ELF-1 (cell line): ENCODE measurements at places on chromosomes 2 and 18.

DNA sequence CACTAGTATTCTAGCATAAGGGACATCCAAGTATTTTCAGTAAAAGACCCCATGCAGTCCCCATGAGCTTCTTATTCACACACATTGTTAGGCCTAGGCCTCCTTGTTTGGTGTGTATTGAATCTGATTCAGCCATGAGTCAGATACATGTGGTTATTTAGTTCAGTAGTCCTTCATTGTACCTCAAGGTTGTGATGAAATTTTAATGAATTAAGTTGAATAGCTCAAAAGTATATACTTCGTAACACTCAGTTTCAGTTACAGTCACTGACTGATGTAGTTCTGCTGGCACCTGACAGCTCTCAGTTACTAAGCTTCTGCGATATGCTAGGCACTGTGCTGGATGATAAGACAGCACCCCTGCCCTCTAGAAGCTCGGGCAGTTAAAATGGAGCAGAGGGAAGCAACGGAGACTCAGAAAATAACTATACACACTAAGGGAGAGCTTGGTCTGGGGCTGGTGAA is 86.4 kb downstream of the XRCC5 start:
- DNase-seq: no peak

DNA sequence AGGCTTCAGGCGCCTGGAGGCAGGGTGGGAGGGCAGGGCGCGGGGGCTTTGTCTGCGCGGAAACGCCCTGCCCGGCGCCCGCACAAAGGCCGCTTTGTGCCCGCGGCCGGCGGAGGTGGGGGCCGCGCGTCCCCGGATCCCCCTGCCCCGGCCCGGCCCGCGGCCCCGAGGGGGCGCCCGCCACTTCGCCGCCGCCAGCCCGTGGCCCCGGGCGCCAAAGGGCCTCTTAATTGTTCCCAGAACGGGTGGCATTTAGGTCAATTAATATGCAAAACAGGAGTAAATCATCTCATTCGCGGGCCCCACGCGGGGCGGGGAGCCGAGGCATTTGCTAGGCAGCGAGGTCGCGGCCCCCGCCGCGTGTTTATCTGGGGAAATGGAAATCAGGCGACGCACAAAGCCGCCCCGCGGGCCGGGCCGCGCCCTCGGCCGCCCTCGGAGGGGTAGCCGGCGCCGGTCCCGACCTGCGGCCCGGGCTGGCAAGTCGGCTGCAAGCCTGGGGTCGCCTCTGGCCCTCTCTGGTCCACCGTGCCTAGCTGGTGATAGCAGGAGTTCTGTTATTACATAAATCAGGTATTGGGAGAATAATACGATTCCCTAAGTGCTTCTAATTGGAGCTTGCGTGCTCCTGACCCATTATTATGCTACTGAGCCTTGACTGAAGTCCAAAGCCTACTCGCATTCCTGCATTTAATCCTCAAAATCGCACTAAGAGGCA is 148.2 kb upstream of the GLI2 start:
- peak; percentile 47 for DNase-seq

DNA sequence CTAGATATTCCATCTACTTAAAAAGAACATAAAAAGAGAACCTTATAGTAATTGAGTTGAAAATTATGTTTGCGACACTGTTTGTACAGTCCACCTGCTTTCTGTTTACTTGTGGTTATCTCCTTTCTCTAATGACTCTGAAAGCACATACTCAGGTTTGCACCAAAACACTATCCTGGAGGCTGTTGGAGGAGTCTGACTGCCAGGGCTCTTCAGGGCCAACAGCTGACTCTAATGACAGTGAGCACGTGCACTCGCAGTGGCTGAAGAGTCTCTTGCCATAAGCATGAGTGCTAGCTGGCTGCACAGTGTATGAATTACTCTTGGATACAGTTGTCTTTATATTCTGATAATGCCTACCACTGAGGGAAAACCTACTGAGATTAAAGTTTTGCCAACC is 16.7 kb upstream of the GLS start:
- DNase-seq: no peak

DNA sequence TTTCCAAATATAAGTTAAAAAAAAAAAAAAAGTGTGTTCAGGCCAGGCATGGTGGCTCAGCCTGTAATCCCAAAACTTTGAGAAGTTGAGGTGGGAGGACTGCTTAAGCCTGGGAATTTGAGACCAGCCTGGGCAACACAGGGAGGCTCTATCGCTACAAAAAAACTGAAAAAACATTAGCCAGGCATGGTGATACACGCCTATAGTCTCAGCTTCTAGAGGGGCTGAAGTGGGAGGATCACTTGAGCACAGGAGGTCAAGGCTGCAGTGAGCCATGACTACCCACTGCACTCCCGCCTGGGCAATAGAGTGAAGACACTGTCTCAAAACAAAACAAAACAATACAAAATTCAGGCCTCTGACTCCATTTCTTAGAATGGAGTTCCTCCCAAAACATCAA is 9.2 kb downstream of the USP37 start:
- no peak for DNase-seq

GRCh38 chr2:11393711-11394236 is 49.3 kb upstream of the ROCK2 start:
- peak; percentile 52 for DNase-seq

GRCh38 chr2:159595410-159596046 is 20.8 kb downstream of the BAZ2B start:
- no peak for DNase-seq

DNA sequence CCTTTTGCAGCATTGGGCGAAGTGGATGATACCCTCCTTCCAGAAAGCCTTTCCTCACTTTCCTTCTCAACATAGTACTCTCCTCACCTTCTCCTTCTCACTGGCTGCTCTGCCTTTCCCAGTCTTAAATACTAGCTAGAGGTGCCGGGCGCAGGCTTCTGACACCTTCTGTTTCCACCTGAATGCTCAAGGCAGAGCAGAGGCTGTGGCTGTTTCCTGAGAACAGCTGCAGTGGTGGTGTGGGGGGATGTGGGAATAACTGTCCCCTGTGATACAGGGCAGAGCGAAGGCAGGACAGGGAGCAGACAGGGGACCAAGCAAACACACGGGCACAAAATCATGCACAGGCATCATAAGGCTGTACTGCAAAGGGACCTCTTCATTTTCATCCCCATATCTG is 303.1 kb downstream of the SS18 start:
- no peak for DNase-seq

DNA sequence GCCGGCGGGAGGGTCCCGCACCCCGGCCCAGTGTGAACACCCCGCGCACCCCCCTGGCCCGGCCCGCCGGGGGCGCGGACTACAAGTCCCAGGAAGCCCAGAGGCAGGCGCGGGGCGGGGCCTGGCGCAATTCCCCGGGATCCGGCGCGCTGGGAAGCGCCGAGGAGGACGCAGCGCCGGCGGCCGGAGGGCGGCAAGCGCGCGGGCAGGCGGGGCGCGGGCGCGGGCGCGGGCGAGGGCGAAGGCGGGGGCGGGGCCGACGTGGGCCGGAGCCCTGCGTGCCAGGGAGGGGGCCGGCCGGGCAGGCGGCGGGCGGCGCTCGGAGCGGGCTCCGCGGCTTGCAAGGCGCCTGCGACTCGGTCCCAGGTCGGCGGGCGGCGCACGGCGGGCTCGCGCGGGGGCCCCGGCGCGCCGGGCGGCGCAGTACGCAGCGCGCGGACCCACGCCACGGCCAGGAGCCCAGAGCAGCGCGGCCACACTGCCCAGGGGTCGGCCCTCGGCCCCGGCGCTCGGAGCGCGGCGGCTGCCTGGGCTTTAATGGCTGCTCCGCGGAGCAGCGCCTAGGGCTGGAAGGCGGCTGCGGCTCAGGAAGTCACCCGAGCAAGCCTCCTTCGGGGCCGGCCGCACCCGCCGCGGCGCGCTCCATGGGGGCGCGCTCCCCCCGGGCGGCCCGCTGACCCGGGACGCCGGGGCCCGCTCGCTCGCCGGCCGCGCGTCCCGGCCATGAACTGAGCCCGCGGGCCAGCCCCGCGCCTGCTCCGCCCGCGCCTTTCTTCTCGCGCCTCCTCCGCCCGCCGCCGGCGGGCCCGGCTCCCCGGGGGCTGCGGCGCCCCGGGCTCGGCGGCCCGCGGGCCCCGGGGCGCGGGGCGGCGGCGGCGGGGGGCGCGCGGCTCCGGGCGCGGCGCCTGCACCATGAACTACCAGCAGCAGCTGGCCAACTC is at the start of gene AGAP1:
Gene AGAP1 (plus strand): TSS at position 269 of the 941 bp plus-strand sequence.
- DNase-seq: peak; percentile 78

GRCh38 chr2:195664528-195664927 is 7.5 kb downstream of the SLC39A10 start:
- DNase-seq: no peak

DNA sequence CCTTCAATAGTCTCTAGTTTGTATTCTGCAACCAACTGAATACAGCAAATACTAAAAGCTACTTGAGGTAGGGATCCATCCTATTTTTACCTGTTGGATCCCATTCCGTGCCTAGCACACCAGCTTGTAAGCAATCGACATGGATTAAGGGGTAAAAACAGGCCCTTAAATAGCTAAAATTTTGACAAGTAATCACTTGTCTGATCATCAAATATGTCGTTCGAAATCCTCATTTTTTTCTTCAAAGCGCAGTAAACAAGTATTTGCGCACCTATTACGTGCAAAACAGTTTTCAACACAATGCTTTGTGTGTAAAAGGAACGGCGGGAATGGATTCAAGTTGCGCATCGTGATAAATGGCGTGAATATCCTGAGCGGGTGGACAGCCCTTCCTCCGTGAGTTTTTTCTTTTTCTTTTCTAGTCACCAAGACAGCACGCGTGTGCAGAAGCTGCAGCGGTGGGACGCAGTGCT is 1.4 kb upstream of the ACVR2A start:
- no peak for DNase-seq

DNA sequence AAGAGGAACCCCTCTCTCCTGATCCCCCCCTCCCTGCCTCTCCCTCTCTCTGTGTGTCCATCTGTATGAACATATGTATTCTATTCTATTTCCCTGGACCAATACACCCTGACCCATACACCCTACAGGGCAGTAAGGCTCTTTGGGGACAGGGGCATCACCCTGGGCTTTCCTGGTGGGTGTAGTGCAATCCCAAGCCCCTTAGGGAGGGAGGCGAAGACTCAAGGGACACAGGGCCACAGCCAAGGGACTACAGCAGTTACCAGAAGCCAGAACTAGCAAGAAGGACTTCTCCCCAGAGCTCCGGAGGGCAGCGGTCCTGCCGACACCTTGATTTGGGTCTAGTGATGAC is 214.2 kb upstream of the RAB6C start:
- no peak for DNase-seq

DNA sequence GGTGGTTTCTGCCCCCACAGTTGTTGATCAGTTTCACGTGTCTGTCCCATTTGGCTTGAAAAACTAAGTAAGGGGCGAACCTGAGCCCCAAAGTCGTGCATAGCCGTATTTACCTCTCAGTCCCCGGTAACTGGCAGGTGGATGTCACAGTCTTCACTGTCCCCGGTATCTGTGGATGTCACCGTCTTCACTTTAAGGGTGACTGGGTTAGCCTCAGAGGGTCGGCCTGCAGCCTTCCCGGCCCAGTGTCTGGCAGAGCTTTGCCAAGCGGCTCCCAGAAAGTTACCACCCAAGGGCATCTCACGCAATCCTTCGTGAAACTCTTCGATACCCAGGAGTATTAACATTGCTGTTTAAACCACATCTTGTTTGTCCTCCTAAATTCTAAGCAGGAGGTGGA is 125.3 kb upstream of the CTDP1 start:
- DNase-seq: no peak

DNA sequence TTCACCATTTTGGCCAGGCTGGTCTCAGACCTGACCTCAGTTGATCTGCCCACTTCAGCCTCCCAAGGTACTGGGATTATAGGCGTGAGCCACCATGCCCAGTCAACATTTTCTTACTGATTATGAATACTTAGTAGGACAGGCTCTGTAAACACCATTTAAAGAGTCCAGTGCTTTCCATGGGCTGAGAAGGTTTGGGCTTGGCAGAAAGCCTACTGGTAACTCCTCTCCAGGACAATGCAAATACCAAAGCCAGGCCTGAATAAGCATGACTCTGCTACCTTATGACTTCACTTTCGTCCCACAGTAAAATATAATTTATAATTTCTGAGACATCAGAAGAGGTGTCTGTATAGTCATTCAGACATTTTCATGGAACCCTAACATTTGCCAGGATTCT is 60.2 kb upstream of the FAM117B start:
- DNase-seq: no peak

DNA sequence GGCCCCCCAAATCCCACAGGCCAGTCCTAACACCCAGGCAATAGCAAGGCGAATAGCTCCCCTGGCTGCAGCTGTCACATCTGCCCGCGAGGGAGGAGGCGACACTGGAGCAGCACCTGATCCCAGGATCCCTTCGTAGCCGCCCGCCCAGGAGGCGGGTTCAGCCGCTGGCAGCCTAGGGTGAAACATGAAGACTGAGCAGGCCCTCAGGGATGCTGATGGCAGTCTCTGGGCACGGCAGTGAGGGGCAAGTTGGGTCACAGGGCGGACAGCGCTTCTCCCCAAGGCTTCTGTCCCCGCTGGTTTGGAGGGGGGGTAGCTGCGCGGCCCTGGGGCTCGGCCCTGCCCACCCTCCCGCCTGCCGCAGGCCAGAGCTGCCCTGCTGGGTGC is 1.9 kb downstream of the DNMT3A start:
- DNase-seq: peak; percentile 50

DNA sequence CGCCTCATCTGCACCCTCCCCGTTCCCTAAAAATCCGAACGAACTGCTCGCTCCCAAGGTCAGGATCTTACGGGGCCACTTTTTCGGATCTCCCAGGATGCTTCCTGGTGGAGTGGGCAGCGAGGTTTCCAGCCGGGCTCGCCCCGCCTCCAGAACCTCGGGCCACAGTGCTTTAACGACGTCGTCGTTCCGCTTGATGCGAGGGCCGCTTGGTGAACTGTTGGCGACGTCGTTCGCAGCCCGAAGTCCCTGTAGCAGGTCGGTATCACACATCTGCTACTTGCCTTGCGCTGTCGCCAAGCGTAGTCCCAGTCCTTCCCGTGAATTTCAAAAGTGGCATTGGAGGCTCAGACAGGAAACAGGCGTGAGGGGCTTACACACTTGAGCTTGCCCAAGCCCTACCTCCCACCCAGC is 15.3 kb downstream of the EVX2 start:
- peak; percentile 28 for DNase-seq

GRCh38 chr2:212076456-212076855 is 462.1 kb downstream of the ERBB4 start:
- DNase-seq: no peak

- no peak for DNase-seq
These were observed 16.5 kb downstream of the DYNC1I2 start for GRCh38 chr2:171703574-171704347.

GRCh38 chr18:21489119-21489750 is 111.3 kb downstream of the ESCO1 start:
- DNase-seq: peak; percentile 63

GRCh38 chr2:85748039-85748734 is 5.6 kb upstream of the ATOH8 start:
- DNase-seq: no peak

GRCh38 chr2:129689653-129690448 is 289.6 kb upstream of the RAB6C start:
- no peak for DNase-seq

DNA sequence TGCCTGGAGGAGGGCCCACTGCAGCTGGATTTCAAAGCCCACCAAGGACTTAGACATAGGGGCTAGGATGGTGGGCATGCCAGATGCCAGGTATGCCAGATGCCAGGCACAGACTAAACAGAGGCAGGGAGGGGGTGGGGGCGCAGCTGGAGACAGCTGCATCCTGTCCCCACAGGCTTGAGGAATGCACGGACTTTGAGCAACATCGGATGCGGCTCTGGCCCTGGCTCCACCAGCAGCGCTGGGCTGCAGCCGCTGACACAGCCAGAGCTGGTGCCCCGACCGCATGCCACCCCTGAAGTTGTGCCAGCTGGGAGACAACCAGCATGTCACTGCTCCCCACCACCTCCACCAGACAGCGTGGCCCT is 39.5 kb downstream of the AQP12A start:
- no peak for DNase-seq

- no peak for DNase-seq
These were observed 23.4 kb upstream of the PEX13 start for GRCh38 chr2:60994131-60994530.
